ENCODE measurements at places on chromosomes 4 and X.

GRCh38 chrX:68568136-68568535 is 69.3 kb downstream of the YIPF6 start:
- DNase-seq = no peak

GRCh38 chr4:93178279-93178678 is 650.3 kb upstream of the ATOH1 start:
- DNase-seq = no peak

GRCh38 chrX:102968216-102968615 is 31.1 kb downstream of the RAB40AL start:
- no peak for DNase-seq

DNA sequence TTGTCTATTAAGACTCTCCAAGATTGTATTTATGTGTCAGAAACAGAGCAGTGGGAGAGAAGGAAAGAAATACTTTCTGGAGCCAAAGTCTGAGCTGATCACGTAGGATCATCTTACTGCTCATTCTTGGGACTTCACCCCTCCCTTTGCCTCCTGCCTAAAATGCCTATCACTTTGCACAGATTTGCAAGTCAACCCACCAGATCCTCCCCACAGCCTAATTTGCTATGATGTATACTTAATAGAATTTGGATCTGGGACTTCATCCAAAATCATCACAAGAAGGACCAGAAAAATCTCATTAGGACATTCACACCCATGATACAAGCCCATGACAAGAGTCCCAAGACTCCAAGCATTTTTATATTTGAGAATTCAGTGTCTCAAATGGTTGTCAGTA is 290.2 kb downstream of the FBXW7 start:
- DNase-seq = no peak

- no peak for DNase-seq
Measured at GRCh38 chr4:15100994-15101695, 98.9 kb downstream of the CPEB2 start.

GRCh38 chr4:41939016-41939626 is 3.9 kb downstream of the TMEM33 start:
- DNase-seq = no peak

DNA sequence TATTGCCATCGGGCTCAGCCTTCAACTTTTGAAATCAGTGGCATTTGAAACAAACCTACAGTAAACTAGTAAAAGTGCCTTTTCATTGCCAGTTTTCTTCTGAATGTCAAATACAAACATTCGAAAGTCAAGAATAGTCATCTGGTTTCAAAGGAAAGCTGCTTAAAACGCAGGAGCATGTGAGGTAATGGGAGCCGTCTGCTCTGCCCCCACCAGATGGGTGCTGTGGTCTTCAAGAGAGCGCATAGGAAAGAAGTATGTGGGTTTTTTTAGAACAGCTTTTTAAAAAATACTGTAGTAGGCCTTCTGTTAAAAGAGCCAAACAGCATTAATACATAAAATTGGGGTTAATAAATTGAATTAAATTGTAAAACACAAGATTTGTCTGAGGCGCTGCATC is 88.6 kb downstream of the STOX2 start:
- DNase-seq = no peak

DNA sequence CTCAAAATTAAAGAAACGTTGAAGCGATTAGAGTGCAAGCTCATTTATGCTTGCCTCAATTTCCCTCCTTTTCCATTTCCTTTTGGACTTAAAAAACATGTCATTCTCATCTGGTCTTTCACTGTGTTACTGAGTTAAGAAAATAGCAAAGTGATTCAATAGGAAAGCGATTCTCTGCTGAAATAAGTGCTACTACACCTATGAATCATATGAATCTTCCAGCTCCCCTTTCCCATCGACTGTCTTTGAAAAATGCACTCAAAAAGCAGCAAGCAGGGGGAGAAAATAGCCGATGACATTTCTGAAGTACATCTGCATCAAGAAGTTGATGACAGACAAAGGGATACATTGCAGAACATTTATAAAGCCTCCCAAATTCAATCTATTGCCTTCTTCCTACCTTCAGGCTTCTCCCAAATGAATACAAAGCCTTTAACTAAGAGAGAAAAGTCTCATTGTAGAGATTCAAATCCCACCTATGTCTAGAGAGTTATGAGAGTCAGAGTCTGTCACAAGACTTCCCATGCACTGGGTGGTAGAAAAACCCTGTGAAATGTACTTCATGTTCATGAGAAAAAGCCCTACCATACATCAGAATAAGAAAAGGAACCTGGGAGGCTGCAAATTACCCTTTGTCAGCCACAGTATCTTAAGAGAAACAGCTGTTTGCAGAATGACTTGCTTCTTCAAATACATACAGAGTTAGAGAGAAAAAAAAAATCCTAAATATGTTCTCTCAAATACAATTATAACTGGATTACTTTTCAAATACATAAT is 78.9 kb downstream of the MBNL3 start:
- no peak for DNase-seq

GRCh38 chr4:185171373-185172071 is 28.5 kb downstream of the SLC25A4 start:
- peak; percentile 26 for DNase-seq

DNA sequence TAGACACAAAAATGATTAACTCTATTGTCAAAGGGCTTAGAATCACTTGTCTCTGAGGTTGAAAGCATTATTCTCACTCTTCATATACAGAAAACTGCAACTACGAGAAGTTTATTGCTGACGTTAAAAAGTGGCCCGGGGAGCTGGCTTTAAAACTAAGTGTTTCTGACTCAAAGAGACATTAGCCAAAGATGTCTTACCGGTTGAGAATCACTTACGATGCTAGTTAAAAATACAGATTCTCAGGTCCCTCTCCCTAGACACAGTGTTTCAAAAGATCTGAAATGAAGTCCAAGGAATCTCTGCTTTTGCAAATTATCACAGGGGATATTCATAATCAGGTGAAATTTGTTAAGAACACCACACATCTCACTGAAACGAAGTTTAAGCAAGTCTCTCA is 1.2 kb downstream of the GNPDA2 start:
- DNase-seq = no peak

- DNase-seq = no peak
Measured at GRCh38 chr4:156251373-156252065, 297.9 kb upstream of the CTSO start.

GRCh38 chrX:115449742-115450141 is 111.2 kb upstream of the PLS3 start:
- DNase-seq = no peak

GRCh38 chr4:153997516-153997915 is 208.6 kb upstream of the SFRP2 start:
- DNase-seq = no peak

DNA sequence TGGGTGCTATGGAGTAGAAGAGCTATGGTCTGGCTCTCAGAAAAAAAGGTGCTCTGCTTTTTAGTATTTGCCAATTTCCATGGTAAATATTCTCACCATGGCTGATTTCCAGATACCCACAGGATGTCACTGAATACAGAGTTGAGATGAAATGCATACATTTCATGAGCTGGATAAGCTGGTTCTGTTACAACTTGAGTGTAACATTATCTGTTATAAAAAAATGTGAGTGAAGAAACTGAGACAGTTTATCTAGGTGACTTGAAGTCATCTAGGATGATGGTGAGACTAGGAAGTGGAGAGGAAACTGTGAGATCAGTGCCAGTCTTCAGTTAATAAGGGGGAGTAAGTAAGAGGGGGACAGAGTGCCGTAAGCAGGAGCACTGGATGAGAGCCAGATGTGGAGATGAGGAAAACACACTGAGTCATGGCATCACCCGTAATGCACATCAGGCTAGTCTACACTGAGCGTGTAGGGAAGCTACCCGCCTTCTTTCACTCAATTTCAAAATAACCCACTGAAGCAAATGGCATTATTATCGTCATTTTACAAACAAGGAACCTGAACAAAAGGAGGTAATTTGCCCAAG is 5.0 kb downstream of the HPSE start:
- no peak for DNase-seq

DNA sequence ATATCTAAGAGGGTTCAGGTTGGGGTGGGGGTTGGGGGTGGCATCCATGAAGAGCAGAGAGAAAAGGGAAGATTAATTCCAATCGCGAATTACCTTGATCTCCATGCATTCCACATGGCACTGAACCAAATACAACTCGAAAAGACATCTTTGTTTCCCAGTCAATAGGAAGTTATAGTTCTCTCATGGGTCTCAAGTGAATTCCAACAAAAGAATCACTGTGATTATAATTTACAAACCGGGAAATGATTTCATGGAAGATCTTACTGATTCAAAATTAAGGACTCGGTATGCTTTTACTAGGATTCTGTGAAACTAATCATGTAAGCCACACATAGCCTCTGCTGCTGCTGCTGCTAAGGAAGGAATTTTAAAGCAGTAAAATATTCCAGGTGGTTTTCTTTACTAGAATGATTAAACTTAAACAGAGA is 26.6 kb upstream of the AMELX start:
- no peak for DNase-seq

DNA sequence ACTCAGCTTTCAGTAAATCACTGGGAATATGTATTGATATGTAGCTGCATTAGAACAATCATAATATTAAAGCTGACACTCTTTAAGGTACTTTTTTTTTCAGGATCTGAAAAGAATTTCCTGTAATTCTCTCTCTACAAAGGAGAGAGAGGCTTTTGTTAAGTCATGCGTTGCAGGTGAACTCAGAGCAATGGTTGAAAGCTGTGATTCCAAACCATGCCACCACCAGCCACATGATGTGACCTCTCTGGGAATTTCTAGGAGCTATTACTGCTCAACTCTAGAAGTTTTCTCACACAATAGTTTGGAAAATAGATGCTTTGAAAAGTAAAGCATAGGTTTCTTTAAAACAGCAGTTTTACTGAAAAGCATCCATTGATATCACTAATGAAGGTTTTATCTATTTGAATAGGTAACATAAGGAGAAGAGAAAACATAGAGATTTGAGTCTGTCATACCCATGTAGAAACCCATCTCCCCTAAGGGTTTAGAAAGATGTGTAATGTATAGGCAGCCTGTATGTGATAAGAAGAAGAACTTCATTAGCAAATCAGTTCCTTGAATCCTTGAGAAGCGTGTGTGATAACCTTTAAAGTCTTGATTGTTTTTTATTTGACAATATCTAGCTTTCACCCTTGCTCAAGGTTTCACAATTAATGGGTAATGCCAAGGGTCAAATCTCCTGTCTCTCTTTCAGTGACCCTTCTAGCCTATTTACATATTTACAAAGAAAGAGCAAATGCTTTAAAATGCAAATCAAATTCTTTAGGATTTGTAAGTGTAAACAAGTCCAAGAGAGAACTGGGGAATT is 161.0 kb upstream of the ANKRD50 start:
- DNase-seq = no peak

DNA sequence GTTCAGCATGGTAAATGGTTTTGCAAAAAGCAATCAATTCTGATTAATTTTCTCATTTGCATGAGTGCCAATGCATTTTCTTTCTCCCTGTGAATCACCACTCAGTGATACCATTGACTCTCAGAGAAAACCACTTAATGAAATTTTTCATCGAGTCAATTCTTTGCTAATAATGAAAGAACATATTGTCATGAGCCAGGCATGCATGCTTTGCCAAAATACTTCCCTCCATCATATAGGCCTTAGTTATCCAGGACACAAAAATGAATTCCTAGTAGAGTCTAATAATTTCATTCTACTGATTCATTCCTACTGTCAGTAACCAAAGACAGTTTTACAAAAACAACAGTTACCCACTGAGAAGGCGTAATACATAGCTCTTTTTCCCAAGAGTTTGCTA is 680.0 kb downstream of the TRIML1 start:
- no peak for DNase-seq

DNA sequence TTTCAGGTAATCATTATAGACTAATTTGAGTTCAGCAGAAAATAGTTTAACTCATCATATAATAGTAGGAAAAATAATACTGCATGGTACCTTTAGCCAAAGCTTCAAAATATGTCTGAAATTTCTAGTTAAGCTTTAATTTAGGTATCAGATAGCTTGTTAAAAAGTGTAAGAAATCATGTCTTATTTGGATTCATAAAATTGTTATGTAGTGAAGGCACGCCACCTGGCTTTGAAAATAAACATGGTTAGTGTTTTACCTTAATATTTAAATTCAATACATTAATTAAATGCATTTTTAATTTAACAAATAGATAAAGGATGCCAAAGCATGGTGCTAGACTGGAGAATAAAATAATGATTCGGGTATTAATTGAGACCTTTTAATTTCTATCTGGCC is 211.4 kb downstream of the FSTL5 start:
- no peak for DNase-seq

- no peak for DNase-seq
Measured at GRCh38 chr4:74466242-74466641, 21.3 kb downstream of the AREG start.

DNA sequence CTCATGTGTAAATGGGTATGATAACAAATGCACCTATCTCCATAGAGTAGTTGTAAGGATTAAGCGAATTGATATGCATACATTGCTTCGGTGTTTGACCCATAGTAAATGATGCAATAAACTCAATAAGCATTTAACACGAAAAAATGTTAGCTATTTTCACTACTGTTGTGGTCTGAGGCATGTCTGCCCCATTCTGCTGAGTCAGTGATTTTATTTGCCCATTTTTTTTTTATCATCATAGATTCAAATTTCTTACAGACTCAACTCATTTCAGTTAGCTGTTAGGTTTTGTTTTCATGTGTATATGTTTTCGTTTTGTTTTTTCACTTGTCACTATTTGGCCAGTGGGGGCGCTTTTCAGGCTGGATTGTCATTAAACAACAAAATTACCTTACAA is 27.8 kb upstream of the ARHGEF9 start:
- no peak for DNase-seq

GRCh38 chrX:48530736-48531135 is 8.8 kb upstream of the TBC1D25 start:
- DNase-seq = no peak

GRCh38 chrX:100817340-100817739 is 2.9 kb upstream of the CSTF2 start:
- no peak for DNase-seq

GRCh38 chr4:33886356-33886755 is 2358.0 kb downstream of the ARAP2 start:
- DNase-seq = no peak

DNA sequence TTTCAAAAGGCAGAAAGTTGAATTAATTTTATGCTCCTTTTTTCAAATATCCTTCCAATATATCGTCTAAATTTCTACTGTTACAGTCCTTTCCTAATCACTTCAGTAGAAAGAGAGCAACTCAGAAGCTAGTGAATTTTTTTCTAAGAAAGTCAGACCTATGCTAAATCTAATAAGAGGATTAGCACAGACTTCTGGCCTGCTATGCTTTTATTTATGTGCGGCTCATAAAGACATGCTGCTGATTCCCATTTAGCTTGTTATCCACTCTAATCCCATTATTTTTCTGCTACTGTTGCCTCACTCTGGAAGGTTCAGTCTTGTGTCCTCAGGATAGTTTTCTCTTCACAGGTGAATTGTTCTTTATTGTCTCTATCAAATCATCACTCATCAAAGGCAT is 473.5 kb upstream of the FAM241A start:
- DNase-seq = no peak

GRCh38 chrX:149759824-149760223 is 14.0 kb upstream of the HSFX1 start:
- no peak for DNase-seq

Data from MM.1S (cell line).